Adipocyte (in vitro differentiated cells): ENCODE measurements at places on chromosomes 16 and 17.

DNA sequence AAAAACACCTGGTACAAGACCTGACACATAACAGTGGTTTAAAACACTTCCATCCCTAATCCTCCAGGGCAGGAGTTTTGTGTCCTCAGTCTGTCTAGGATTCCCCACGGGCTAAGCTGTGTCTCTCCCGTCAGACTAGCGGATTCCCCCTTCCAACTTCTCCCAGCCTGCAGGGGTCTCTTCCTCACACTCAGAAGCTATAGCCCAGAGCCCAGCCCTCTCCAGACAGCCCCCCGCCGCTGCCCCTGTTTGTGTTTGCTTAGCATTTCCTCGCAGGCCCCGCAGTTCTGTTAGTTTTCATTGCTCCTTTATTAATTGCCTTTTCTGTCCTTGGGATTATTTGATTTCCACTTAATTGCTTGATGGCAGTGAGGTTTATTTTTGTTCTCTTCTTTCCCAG, 91.2 kb downstream of the TMEM132E start:
- no peak for DNase-seq

GRCh38 chr17:41334385-41335305, 16.0 kb downstream of the KRT33A start:
- no peak for DNase-seq

GRCh38 chr16:4535627-4536108, 2.9 kb downstream of the CDIP1 start:
- no peak for DNase-seq

DNA sequence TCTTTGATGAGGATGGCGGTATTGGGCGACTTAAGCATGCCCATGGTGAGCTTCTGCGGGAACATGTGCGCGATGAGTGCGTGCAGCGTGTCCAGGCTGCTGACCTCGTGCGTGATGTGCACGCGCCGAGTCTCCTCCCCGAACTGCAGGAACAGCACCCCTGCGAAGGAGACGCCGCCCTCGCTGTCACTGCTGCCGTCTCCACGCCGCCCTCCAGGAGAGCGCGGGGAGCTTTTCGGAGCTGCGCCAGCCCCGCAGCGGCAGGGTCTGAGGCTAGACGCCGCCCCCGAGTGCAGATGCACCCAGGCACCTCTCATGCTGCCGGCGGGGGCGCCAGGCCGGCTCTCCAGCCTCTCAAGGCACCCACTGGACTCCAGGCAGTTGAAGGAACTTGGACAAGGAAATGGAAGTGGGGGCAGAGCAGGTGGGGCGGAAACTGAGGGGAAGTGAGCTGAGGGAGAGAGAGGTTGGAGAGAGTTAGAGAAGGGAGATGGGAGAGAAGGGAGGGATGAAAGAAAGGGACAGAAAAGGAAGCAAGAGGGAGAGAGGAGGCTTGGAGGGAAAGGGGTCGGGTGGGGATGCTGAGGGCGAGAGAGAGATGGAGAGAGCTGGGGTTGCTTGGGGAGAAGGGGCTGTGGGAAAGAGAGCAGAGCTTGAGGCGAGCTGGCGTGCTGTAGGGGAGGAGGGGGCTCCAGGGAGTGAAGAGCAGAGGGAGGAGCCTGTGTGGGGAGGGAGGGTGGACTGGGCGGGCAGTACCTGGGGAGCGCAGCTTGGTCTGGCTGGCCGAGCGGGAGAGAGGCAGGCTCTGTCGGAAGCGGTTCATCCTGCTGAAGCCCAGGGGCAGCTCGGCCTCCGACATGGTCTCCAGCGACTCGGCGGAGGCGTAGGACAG, 42.1 kb downstream of the SRCIN1 start:
- DNase-seq = no peak

GRCh38 chr17:41975099-41976083, 8.8 kb downstream of the CNP start:
- no peak for DNase-seq

DNA sequence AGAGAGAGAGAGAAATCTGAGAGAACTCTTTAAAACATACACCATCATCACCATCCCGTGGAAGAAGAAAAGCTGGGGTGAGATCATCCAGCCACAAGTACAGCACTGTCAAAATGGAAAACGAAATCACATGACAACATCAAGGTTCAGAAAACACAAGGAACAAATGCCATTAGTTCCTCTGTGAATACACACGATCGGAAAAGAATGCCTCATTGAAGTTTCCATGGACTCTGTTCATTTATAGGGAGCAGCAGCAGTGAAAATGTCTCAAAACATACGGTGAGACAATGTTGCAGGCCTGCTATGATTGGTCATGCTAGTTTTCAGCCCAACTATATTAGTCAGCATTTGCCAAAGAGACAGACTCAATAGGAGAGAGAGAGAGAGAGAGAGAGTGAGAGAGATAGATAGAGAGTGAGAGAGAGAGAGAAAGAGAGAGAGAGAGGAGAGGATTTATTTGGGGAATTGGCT, 4.4 kb downstream of the CFAP97D1 start:
- DNase-seq = peak; percentile 35

DNA sequence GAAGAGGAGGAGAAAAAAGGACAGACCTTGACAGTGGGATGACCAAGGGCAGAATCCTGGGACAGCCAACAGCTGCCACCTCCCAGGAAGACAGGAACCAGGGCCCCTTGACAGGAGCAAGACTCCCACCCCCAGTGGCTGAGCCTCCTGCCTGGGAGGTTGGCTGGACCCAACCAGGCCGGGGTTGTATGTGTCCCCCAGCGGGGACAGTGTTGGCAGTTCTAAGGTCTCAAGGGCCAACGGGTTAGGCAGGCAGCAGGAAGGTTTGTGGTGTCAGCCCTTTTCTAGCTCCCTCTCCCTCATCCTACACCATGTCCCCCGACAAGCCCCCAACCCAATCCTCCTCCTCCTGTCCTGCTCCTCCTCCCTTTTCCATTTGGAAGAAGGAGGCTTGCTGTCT, 126.2 kb downstream of the MRM1 start:
- DNase-seq = no peak

GRCh38 chr17:78338486-78339259, 21.2 kb downstream of the SOCS3 start:
- DNase-seq = no peak

- DNase-seq = no peak
These were observed 4.3 kb downstream of the ZKSCAN2 start for GRCh38 chr16:25253322-25253721.

DNA sequence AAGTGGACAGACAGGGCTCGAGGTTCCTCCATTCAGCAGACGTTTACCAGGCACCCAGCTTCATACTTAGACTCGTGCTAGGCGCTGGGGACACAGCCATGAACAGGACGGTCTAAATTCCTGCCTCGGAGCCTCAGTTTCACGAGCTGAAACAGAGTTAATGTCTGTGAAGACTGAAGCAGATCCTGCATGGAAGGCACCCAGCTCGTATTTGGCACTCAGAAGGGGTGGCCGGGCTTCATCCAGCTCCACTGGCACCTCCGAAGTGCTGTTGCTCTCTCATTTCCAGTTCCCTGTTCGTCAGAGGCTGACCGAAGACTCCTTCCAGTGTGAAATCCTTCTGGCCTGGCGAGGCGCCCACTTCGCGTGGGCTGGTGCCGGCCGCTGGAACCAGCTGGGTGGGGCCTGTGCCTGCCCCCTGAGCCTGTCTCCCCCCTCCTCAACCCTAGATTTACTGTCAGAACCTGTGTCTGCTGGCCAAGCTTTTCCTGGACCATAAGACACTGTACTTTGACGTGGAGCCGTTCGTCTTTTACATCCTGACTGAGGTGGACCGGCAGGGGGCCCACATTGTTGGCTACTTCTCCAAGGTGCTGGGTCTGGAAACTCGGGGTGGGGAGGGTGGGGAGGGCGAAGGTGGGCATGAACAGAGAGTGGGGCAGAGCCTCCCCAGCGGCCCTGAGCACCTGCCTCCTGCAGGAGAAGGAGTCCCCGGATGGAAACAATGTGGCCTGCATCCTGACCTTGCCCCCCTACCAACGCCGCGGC, 5.8 kb downstream of the PRSS8 start:
- DNase-seq = no peak

GRCh38 chr17:41553176-41553575, 18.7 kb downstream of the KRT9 start:
- DNase-seq = no peak

DNA sequence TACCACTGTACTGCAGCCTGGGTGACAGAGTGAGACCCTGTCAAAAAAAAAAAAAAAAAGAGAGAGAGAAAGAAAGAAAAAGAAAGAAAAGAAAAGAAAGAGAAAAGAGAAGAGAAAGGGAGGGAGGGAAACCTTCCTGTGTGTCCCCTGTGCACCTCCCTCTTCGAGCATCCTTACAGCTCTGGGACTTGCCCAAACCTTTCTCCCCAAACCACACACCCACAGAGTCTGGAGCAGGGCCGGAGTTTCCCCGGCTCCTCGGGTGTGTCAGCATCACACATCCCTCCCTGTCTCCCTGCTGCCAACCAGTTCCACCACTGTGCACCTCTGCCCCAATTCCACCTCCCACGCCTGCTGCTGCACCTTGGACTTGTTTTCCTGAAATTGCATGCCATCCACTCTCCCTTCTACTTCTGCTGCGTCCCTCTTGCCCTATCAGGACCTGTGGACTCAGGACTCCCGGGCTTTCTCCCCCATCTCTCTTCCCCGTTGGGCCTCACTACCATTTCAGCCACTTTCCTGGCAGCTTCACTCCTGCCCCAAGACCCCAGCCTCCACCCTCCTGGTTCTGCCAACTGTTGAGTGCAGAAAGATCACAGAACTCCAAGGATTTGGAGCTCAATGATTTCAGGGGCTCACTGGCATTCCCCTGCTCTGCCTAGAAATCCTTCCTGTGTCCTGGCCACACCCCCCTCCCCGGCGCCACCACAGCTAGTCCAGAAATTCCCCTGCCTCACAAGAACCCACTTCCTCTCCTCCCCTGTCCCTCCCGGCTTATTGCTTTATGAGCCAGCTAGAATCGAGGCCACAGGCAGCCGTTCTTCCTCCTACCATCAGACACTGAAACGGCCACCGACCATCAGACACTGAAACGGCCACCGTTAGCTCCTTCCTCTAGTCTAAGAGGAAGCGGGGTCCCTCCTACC, 3.7 kb upstream of the CDK3 start:
- peak; percentile 47 for DNase-seq

- DNase-seq = no peak
These were observed 5.9 kb downstream of the FASN start for GRCh38 chr17:82092094-82092586.

DNA sequence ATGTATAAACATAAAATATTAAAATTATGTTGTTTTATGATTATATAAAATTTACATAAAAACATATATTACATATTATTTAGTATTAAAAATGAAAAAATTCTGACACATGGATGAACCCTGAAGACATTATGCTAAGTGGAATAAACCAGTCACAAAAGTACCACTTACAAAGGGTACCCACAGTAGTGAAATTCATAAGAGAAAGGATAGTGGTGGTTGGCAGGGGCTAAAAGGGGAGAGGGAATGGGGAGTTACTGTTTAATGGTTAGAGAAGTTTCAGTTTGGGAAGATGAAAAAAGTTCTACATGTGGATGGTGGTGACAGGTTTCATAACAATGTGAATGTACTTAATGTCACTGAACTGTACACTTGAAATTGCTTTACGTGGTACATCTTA, 41.4 kb downstream of the FBXL20 start:
- no peak for DNase-seq

GRCh38 chr17:58388302-58389190, 28.8 kb downstream of the RNF43 start:
- no peak for DNase-seq

DNA sequence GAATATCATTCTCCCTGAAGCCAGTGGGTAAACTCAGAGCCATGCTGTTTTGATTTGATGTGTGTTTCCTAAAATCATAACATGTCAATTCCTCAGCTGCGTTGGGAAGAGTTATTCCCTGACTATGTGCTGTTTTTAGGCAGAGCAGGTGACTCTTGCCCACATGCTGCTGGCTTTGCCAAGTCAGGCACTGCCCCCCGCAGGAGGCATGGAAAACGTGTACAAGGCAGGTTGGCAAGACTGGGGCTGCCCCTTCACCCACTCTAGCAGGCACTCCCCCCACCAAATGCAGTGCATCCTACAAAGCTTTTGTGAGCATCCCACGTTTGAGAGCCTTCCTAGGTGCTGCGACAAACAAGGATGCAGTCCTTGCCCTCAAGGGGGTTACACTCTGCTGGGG, 38.3 kb upstream of the NAT9 start:
- no peak for DNase-seq

DNA sequence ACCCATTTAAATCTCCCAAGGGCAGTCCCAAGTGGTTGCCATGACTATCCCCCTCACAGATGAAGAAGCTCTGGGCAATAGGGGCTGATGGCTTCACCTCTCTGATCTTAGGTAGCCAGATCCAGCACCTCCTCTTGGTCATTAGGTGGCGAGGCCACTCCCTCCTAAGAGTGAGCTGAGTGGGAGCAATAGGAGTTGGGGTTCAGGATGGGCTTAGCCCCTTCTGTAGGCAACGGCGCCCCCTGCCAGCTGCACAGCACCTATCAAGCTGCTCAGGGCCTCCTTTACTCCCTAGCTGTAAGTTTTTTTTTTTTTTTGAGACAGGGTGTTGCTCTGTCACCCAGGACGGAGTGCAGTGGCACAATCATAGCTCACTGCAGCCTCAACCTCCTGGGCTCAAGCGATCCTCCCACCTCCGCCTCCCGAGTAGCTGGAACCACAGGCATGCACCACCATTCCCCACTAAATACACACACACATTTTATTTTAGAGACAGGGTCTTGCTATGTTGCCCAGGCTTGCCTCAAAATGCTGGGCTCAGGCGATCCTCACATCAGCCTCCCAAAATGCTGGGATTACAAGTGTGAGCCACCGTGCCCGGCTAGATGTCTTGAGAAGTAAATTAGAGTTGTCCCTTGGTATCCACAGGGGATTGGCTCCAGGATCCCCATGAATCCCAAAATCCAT, 3.5 kb upstream of the RRAD start:
- DNase-seq = peak; percentile 51

DNA sequence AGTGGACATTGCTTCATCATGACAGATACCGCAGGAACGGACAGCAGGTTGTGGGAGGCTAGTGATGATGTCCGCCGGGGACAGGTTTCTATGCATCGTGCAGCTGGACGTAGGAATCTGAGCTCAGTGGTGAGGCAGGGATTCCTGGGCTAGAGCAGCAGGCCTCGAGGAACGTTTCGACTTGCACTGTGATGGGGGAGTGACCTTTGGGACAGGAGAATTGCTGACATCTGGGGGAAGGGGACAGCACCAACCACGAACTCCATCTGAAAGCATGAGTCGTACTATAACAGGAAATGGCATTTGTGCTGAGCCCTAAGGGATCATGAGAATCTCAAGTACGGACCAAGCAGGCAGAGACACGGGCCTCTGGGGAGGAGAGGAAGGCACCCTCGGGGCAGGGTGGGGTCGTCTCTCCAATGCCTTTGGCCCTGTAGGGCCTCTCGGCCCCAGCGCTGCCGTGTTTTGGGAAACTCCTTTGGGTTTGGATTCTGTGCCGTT, 65.8 kb upstream of the ENDOV start:
- DNase-seq = no peak

DNA sequence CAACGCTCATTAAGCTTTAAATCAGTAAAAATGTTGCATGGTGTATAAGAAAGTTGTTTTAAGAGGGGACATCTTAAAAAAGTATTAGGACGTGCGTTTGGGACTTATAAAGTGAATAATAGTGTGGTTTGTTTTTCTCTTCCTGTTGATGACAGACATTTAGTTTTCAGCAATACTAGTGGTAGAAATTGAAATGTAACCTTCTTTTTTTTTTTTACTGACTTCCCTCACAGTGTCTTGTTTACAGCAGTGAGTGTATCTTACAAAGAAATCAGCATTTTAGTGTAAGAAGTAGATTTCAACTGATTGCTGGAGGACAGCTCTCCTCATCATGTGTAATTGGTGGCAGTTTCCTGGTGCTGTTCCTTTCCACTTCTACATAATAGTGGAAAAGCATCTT, 39.6 kb downstream of the CYLD start:
- DNase-seq = no peak
